NCI-H526 (cell line): ENCODE measurements at places on chromosomes 7 and 10.

- DNase-seq = no peak
These were observed 33.8 kb upstream of the ARMS2 start for GRCh38 chr10:122420624-122421007.

- no peak for DNase-seq
These were observed 21.6 kb downstream of the JCAD start for GRCh38 chr10:30037620-30038336.

DNA sequence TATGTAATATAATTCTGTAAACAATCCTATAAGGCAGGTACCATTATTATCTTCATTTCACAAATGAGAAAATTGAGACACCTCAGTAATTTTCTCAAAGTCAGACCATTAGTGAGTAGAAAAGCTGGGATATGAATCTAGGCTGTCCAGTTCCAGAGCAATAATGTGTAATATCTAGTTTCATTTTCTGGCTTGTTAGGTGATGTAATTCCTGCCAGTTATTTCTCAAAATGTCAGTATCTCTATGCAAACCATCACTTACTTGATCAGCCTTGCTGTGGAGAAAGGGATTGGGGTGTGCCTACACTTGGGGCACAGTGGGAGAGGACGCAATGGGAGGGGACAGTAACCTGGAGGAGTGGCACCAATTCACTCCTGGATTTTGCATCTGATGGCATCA lies 157.5 kb downstream of the LYZL1 start:
- DNase-seq = no peak

DNA sequence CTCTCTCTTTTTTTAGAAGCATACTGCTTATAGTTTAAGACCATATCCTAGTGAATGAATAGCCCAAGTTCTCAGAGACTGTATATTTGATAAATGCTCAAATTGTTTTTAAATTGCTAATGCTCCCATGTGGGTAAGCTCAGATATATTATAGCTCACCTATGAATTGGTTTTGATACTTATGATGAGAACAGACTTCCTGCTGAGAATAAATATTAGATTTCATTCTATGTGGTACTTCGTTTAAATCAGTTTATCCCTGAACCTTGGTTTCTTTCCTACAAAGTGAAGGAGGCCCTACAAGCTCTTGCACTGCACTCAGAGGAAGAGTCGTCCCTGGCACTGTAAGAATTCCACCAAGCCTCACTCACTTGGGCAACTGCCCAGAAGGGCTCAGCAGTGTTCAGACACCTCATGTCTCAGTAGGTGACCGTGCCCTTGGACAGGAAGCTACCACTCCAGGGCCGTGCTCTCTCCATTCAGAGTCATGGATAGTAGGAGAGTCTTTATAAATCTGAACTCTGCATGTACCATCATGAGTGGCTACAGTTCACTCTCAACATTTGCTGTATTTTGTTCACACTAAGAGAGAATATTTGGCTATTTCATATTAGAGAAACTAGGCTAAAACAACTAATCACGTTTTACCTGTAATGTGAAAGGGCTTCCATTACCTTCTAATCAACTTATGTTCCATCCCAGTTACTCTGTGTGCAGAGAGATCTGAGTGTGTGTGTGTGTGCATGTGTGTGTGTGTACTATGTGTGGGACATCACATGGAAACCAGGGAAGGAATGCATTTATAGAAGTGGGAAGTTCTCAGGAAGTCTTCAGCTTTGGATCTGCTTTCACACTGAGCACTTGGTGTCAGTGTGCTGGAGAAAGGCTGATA lies 93.8 kb downstream of the PTPRE start:
- no peak for DNase-seq

DNA sequence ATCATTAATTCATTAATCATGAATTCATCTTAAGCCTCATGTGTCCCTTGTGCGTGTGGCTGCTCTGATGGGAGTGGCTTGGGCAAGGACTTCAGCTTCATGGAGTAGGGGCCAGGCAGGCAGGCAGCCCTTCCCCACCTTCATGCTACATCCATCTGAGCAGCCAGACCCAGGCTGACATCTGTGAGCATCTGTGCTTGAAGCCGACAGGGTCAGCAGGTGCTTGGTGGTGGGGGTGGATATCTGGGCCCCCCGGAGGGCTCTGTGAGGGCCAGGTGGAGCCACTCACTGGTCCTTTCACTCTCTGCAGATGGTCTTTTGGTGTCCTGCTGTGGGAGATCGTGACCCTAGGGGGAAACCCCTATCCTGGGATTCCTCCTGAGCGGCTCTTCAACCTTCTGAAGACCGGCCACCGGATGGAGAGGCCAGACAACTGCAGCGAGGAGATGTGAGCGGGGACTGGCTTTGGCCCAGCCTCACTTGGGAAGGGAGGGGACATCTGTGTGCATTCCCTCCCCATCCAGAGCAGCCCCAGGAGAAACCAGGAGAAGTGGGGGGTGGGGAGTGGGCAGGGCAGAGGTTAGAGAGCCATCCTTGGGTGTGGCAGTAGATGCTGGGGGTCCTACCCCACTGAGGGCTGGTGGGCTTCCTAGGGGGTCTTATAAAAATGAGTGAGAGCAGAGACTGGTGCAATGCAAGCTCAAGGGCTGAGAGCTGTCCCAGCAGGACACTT lies 14.7 kb upstream of the CSGALNACT2 start:
- no peak for DNase-seq

DNA sequence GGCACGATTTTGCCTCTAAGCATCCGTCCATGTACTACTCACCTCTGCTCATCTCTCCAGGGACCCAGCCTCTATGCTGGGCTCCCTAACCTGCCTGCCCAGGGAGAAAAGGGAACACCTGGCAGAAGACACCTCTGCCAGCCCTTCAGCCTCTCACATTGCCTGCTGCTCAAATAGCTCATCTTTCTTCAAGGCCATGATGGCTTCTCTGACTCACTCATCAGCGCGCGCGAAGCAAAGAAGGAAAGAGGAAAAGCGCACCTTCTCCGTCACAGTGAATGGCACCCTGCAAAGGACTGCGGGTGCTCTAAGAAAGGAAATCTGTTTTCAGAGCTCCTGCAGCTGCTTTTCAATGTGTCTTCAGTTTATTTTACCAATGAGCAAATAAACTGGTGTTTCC lies 174.0 kb downstream of the PRKAG2 start:
- no peak for DNase-seq

DNA sequence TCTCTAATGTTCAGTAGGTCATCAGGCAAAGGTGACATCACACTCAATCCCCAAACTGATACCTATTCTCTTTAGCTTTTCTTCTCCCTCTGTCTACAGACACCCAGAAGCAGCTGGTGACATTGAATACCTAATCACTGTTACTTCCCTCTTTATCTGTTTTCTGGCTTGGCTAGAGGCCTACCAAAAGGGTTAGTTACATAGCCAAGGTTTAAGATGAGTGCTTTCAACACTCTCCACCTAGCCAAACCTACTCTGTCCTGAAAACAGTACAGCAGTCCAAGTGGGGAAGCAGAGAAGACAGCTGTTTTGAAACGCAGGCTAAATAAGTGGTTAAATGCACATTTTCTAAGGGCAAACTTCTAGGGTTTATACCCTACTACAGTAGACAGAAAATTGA lies 39.4 kb downstream of the CCNJ start:
- DNase-seq = no peak

DNA sequence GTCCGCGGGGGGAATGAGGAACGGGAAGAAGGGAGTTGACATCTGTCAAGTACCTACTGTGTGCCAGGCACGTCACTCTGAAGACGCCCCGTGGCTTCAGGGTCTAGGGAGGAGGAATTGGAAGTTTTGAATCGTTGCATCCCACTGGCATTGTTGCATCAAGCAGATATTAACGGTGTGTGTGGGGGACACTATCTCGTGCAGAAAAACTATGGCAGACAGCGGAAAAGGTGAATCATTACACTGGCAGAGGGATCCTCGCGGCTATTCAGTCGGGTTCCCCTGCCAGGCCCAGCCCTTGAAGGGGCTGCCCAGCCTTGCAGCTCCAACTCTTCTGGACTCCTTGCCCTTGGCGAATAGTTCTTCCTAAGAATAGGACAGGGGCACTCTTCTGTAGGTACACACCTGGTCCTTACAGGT lies 1.0 kb upstream of the KIAA1549 start:
- peak; percentile 37 for DNase-seq

GRCh38 chr10:130751851-130752250 lies 559.7 kb downstream of the TCERG1L start:
- no peak for DNase-seq

GRCh38 chr7:19215412-19215811 lies 70.2 kb upstream of the FERD3L start:
- DNase-seq = no peak

DNA sequence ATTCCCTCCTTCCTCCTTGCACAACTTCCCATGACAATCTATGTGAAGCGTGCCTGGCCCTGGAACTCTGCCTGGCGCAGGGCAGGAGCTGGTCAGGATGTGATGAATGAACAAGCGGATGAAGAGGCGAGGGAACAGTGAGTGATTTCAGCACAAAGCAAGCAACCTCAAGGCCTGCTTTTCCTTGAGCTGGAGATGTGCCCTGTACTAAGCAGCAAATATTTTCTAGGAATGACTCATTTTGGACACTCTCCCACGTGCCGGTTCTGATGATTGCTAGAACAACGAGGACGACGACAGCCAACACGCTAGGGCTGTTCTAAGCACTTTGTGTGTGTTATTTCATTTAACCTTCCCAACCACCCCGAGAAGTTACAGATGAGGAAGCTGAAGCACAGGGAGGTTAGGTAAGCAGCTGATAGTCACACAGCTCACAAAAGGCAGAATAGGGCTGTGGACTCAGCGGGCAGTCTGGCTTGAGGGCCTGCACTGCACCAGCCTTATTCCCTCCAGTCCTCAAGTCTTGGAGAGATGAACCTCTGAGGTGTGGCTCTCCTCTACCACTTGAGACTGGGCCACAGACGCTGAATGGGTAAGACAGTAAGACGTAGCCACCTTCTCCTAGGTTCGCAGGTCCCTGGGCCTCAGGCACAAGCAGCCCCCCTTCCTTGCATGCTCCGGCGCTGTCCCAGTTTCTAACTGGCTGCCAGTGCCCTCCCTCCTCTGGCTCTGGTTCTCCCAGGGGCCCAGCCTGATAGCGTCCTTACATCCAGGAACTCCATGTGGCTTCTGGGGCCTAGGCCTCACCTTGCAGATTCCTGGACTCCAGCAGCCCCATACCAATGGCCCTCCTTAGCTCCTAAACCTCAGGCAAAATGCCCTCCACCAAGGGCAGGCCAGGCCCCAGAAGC lies 59.0 kb downstream of the YKT6 start:
- DNase-seq = no peak

DNA sequence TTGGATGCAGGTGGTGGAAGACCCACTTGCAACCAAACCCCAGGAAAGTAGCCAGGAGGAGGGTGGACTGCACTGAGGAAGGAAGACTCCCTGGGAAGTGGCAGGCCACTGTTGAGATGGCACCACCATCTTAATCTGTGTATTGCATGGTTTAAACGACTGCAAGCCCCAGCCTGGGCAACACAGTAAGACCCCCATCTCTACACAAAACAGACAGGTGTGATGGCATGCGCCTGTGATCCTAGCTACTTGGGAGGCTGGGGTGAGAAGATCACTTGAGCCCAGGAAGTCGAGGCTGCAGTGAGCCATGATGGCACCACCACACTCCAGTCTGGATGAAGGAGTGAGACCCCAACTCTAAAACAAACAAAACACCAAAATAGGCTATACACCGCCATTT lies 9.7 kb upstream of the BCL7B start:
- no peak for DNase-seq

GRCh38 chr10:86711513-86712316 lies 43.4 kb downstream of the LDB3 start:
- DNase-seq = peak; percentile 64

DNA sequence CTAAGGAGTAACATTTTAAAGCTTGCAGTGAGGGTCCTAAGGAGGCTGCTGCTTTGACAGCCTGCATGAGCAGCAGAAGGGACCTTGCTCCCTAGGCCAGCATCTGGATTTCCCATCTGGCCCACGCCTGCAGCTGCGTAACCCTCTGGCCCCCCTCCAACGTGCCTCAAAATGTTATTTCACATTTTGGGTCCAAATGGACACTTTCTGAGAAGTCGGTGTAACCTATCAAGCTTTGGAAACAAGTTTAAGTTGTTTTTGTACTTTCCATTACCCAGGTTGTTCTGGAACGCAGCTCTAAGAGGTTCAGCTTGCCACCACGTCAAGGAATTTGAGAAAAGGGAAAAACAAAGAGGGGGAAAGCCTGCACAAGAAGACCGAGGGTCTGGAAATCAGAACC lies 338.3 kb downstream of the KCNMA1 start:
- DNase-seq = no peak

- DNase-seq = no peak
These were observed 106.8 kb downstream of the PPP1R3C start for GRCh38 chr10:91525896-91526712.

GRCh38 chr7:152866125-152866524 lies 106.6 kb downstream of the ACTR3B start:
- no peak for DNase-seq

- DNase-seq = no peak
These were observed 41.6 kb upstream of the SDHAF3 start for GRCh38 chr7:97075928-97076327.

DNA sequence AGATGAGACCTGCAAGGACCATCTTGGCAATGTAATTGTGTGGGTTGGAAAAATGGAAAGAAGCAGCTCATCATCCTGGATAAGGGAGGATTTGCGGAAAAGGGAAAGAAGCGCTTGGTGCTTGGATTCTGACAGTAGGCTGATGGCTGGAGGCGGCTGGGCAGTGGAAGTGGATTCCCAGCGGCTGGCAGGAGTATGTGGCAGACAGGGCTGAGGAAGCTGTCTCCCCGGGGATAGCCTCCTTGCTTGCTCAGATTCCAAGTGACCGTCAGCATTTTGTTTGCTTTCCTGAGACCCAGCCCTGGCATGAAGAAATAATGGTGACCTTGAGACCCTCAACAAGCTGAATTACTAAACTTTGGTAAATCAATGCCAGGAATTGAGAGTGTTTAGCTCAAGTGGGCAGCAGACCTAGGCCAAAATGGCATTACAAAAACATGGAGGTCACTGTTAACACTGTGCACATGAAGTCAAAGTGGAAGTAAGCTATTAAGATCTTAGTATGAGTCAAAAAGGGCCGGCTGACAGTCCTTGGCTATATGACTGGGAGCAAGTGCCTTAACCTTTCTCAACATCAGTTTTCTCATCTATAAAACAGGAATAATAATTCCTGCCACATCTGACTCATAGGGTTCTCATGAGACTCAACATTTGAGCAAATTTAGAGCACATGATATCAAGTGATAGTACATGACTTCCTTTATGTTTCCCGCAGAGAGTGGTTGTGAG lies 21.3 kb downstream of the SLC25A28 start:
- no peak for DNase-seq

- DNase-seq = no peak
These were observed 156.8 kb upstream of the GPR26 start for GRCh38 chr10:123509338-123509737.

- DNase-seq = no peak
These were observed 596.0 kb upstream of the FOXK1 start for GRCh38 chr7:4085937-4086691.

DNA sequence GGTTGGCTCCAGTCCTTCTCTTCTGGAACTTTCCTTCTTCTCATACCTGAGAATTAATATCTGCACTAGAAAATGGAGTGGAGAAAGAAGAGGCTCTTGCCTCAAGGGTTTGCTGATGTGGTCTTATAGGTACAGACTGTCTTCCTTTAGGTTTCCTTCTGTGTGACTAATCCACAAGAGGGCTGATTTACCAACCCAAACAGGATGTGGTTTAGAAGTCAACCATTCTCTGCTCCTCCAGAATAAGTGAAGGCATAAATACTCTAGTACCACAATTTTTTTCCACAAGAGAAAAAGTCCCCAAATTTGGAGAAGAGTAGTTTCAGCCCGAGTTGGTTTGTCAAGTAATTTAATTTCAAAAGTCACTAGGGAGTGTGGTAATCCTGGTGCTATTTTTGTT lies 85.8 kb downstream of the NRP1 start:
- DNase-seq = no peak
